ENCODE measurements at places on chromosomes 4 and X.

DNA sequence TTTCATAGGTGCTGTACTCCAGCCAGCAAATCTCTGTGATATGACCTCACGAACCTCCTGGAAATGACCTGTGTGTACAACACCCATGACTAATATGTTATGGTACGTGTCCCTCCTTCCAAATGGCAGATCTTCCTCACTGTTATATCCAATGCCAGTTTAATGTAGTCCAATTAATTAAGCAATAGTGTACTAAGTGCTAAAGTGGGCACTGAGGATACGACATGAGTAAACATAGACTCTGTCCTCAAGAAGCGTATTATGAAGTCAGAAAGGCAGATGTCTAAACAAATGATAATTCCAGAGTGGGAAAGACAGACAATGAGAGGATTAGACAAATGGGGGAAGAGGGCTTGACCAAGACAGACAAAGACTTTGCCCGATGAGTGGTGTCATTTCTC, 33.9 kb downstream of the GPRIN3 start:
- DNase-seq: no peak

DNA sequence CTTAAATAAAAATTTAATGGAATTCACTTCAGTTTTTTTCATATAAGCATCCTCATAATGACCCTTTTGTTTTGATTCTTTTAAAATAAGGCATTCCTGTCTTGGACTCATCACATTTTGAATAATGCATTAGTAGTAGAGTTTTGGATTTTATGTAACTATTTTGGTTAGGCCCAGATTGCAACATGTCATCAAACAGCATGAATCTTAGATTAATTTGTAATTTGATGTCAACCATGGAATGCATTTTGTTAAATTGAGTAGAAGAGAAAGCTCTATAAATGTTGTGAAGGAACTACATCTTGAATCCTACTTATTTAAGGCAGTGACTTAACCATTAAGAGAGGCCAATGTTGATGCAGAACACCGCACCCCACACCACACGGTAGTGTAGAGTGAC, 3.1 kb downstream of the DIAPH2 start:
- no peak for DNase-seq

DNA sequence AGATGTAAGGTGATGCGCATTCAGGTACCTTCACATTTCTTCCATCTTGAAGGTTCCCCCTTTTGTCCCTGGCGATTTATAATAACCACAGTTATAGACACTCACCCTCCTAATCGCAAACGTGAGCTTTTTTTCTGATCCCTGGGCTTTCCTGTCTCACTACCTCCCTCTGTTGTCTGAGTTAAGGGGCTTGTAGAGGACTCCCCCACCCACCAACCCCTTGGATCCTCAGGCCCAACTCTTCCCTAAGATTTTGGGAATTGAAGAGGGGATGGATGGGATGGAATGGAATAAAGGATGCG, 1.4 kb downstream of the CNKSR2 start:
- no peak for DNase-seq

DNA sequence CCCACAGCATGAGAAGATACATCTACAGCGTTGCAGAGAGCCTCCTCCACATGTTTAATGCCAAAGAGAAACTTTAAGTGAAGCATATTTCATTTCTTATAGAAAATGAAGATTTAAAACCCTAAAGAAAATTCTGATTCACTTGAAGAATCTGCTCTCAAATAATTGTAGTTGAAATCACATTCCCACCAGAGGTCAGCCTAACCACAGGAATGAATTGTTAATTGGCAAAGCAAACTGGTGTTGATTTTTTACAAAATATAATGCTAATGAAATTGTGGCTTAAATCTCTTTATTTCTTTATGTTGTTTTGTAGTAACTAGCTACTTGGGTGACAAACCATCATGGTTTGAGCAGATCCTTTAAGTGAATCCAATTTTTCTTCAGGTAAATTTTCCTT, 31.1 kb upstream of the WDR17 start:
- DNase-seq: peak; percentile 45

GRCh38 chr4:172061204-172061603, 248.0 kb downstream of the GALNTL6 start:
- no peak for DNase-seq

DNA sequence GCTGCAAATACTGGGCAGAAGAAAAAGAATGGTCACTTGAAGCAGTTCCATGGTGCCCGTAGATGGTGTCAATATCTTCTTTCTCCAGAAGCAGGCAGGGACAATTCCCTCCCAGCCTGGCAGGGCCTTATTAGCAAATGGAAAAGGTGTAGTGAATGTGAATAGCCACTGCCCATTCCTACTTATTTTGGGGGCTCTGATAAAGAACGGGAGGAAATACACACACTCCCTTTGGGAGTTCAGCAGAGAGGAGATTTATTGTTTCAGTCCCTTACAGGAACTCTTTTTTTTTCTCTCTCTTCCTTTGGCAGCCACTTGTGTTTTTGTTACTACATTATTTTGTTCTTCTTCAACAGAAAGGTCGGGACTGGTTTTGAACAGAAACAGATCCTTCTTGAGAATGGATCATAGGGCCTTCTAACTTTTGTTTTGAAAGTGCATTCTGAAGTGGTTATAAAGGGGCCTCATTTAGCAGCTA, at the start of gene EMCN:
EMCN (minus strand) TSS at position 159 of the 478 bp plus-strand sequence; CDS start at position 51, 108 bp downstream.
- DNase-seq: no peak

GRCh38 chrX:73855546-73855945, 292.5 kb downstream of the CHIC1 start:
- DNase-seq: peak; percentile 70

- no peak for DNase-seq
These were observed 42.3 kb downstream of the HMGB2 start for GRCh38 chr4:173291899-173292298.

- no peak for DNase-seq
These were observed 80.2 kb upstream of the FHL1 start for GRCh38 chrX:136067097-136067496.

DNA sequence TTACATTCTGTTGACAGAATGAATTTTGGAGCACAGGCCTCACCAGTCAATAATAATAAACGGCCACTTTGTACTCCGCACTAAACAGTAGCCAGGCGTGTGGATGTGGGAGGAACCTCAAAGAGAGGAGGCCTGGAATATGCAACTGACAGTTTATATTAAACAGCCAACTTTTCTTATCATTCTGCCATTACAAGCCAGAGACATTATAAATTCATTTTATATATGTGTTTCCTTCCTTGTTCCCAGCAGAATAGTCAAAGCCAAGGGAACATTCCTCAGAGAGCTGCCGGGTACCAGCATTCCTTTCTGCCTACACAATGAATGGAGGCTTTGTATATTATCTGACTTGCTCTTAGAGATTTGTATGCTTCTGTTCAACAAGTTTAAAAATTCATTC, 436.5 kb upstream of the FTHL17 start:
- DNase-seq: peak; percentile 49

DNA sequence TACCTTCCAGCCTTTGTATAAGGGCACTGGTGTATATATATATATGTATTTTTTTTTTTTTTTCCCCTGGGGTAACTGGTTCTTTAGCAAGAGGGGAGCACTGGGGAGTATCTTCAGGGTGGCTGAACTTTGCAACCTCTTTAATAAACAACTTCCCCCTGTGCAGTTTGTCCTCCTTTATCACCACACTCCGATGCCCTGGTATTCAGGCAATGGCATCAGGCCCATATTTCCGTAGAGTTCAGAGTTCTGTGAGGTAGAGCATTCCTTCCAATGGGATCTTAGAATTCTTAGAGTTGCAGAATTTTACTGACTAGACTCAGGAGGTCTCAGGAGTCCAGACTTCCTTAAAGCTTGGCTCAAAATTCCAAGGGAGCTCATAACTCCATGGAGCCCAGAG, 24.6 kb downstream of the NYX start:
- no peak for DNase-seq

DNA sequence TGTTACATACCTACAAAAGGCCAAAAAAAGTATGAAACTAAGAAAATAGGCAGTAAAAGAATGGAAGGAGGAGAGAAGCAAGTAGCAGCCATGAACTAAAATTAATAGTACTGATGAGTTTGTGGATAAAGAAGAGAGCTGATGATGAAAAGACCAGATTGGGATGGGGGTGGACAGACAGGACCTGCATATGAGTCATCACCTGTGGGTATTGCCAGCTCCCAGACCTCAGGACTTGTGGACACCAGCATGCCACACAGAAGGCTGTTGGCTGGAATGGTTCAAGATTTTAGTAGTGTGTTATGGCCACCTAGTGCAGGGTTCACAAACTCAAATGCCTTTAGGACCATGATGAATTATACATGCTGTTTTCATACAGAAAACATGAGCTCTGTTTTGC, 58.9 kb downstream of the ARX start:
- DNase-seq: peak; percentile 23
